WERI-Rb-1 (cell line): ENCODE measurements at places on chromosomes 16 and 17.
A peak's percentile ranks its signal among the peaks of the same experiment; 100 is the strongest.

DNA sequence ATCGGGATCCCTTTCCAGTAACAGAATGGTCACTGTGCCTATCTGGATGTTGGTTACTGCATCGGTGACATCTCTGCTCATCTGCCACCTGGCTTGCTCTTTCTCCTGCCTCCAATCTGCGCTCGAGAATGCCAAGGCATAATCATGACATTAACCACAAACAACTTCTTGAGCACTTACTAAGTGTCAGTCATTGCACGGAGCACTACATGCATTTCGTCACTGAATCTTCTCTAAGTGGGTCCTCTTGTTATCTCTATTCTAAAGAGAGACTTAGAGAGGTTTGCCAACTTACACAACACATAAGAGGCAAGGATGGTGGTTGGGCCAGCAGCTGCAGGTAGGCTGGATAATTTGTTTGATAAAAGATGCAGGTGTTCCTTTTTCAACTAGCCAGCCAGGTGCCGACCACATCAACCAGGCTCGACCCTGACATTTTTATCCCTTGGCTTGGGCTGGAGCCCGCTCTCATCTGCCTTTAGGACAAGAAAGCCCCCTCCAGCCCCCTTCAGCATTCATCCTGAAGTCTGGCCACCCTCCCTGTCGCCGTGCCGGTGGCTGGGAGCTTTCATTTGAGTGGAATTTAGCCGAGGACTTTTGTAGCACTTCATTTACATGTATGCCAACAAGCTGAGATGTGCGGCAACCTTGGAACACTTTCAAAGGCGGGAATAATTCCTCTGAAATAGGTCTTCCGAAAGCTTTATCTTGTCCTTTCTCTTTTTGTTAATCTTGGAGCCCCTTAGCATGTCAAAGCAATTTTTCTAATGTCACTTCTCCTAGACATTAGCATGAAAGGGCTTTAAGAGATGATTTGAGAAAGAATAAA is 89.3 kb upstream of the NKD1 start:
- DNase-seq: no peak

- DNase-seq: no peak
These were observed 241.5 kb upstream of the NLRP1 start for GRCh38 chr17:5825717-5826330.

- DNase-seq: no peak
These were observed 50.9 kb downstream of the HELZ start for GRCh38 chr17:67194134-67194533.

- DNase-seq: no peak
These were observed 105.9 kb upstream of the FAM20A start for GRCh38 chr17:68707031-68707430.

DNA sequence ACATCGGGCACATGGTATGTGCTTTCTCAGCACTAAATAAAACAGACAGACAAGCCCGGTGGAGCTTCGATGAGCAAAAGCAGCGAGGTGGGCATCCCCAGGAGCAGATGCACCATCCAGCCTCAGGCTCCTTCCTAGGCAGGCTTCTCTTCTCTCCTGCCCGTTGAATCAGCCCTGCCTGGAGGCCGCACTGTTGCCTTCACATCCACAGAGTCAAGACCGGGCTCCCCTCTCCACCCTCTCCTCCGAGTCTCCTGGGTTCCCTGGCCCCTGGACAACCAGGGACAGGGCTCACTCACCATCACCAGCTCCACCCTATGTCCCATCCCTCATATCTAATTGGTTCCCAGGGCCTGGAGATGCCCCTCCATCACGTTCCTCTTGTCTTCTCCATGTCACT is 79.7 kb upstream of the RCVRN start:
- DNase-seq: no peak

- peak; percentile 84 for DNase-seq
These were observed 850 bp upstream of the PNMT start for GRCh38 chr17:39667262-39667944.

DNA sequence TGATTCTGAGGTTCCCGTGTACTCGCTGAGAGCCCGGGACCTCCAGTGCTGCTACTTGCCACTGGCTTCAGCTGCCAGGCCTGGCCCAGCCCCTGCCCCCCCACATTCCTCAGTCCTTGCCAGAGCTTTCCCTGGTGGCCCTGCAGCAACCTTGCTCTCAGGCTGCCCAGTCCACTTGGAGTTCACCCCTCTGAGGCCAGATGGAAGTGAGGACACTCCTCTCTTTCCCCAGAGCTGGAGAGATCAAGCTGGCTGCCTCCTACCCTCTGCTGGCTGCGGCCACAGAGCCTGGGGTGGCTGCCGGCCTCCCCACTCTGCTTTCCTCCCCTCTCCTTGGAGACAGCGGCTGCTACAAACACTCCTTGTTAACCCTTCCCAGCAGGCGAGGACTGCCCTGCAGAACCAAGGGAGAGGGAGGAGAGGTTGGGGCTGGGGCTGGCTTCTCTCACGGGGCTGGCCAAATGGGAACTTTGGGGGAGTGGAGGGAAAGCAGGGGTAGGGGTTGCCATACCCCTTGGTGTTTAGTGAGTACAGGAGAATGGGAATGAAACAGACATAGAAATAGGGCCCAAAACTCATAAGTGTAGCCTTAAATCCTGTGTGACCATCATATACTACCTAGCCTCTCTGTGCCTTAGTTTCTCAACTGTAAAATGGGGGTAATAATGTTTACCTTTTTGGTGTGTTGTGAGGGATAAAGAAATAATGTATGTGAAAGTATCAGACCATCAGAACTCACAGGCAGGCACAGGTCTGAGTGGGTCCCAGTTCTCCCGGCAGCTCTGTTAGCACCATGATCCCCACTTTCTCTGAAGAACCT is at the start of gene GAS2L2:
GAS2L2 (minus strand) TSS at position 295 of the 820 bp plus-strand sequence. CDS start 389 bp downstream, outside the sequence.
- DNase-seq: no peak

- DNase-seq: no peak
These were observed 59.7 kb downstream of the IL21R start for GRCh38 chr16:27461483-27462171.

- DNase-seq: no peak
These were observed 28.1 kb upstream of the SIAH1 start for GRCh38 chr16:48413272-48413671.

DNA sequence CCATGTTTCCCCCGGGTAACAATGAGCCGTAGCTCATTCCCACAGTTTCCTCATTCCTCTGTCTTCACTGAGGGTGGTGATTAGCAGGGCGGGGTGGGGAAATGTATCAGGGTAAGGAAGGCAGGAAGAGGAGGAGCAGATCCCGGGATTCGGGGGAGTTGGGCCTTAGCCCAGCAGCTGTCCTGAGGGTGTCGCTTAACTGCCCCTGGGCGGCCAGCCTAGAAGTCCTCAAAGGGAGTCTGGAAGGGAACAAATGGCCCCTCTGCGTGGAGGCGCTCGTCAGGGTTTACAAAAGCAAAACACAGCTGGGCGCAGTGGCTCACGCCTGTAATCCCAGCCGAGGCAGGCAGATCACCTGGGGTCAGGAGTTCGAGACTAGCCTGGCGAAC is 14.3 kb downstream of the MLYCD start:
- no peak for DNase-seq

DNA sequence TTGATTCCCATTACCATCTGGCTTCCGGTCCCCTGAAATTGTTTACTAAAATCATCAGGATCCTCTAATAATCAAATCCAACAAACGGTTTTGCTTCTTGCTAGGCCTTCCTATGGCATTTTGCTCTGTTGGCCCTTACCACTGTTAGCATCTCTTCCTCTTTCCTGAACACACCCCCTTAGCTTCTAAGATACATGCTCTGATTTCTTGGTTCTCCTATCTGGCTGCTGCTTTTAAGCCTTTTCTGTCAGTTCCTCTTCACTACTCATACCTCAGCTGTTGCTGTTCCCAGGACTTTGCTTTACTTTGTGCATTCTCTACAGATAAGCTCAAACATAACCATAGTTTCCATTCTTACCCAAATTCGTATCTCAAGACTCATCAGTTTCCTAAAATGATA is 11.4 kb downstream of the CAPNS2 start:
- no peak for DNase-seq

DNA sequence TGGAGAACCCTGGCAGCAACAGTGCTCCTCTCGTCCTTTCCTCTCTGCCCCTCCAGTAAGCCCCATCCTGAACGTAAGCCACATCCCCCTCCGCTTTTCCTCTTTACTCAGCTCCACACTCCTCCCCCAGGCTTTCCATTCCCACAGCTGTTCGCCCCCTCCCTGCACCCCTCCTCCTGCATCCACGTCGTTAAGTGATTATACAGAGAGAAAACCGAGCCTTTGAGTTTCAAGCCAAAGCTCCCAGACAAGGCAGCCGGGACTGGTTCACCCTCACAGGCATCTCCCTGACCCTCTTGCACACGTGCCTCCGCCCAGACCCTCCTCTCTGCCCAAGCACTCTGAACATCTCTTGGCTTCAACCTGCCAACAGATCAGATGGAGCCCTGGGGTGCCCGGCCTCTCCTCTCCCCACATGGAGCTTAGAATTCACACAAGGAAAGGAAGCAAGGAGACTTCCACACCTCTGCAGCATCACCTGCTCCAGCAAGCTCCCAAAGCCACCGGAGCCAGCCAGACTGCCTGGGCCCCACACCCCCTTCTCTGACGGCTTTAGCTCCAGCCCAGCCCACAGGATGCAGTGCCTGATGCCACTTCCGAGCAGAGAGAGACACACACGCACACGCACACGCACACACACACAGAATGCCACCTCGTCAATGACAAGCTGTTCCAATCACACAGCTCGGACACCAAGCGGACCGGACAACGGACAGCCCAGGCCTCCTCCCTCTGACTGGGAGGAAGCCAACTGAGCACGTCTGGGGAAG is 99.9 kb upstream of the CCL2 start:
- peak; percentile 58 for DNase-seq

- no peak for DNase-seq
These were observed 93.1 kb downstream of the VAT1L start for GRCh38 chr16:77881355-77882030.

GRCh38 chr17:42832213-42832933 is 824 bp upstream of the PSME3 start:
- no peak for DNase-seq

DNA sequence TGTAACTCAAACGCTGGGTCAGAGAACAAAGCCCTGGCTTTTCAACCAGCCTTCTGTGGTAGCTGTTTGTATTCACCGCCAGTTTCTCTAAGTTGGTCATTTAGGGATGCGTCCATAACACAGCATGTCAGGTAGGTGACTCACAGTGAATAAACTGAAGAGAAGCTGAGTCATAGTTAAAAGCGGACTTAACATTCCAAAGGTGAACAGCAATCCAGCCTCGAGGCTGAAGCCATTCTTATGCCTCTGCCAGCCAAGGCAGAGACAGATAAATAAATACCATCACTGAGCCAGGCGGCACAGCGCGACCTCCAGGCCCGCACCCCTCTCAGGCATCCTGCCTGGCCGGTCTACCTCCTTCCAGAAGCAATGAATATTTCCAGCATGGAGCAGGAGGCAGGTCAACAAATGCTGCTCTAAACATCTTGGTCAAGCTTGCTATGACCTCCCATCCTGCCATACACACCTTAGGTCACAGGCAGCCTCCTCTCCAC is 12.4 kb upstream of the CACNG4 start:
- no peak for DNase-seq

DNA sequence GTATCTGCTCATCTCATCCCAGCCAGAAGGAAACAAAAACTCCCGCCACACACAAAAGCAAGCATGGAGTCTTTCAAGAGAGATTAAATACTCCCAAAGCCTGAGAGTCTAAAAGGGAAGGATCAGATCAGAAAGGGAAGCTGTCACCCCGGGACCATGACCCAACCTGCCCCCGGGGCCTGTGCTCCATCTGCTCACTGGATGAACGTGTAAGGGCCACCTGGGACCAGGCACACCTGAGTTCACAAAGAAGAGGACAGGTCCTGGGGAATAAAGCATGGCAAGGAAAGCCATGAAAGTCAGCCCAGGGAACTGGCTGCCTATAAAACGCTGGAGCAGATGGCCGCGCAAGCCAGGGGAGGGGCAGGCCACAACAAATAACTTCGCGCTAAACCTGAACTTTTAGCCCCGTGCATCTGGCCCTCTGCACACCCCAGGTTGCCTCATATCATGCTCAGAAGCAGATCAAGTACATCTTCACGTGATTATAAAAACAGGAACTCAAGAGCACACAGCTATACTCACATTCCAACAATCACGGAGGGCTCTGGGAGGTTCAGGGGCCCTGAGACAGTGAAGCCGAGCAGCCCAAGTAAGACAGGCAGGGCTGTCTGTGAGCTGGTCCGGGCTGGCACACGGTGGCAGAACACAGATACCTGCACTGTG is 3.4 kb downstream of the TMEM11 start:
- DNase-seq: peak; percentile 91

- DNase-seq: no peak
These were observed 66.4 kb upstream of the PLCG2 start for GRCh38 chr16:81712681-81713080.

- DNase-seq: no peak
These were observed 1056.3 kb downstream of the CDH11 start for GRCh38 chr16:64065523-64065922.

DNA sequence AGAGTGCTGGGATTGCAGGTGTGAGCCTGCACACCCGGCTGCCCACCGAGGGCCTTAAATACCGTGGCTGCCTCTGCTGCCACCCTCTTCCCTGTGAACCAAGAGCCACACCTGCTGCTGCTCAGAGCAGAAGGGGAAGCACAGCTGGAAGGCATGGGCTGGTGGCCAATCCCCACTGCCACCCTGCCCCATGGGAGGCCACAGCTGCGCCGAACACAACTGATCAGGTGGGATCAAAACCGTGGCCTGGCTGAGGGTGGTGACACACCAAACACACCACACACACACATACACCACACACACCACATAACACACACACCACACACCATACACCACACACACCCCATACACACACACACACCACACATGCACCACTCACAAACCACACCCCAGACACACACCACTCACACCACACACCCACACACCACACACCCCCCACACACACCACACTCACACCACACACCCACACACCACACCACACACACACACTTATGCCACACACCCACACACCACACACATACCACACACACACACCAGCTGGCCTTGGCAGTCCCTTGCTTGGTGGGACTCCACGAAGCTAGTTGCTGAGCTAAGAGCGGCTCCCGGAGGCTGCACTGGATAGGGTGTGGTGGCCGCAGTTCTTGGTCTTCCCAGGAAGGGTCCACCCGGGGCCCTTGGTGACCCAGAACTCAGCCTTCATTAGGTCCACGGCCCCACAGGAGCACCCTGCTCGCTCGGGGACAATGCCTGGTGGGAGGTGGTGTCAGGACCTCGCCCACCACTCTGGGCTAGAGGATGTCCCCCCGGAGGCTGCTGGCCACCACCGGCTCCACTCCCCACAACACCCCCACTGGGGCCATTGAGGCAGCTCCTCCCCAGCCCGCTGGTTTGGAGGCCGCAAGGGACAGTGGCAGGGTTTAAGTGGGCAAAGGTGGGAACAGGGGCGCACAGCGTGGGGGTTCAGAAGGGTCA is 14.9 kb downstream of the CEP131 start:
- no peak for DNase-seq

DNA sequence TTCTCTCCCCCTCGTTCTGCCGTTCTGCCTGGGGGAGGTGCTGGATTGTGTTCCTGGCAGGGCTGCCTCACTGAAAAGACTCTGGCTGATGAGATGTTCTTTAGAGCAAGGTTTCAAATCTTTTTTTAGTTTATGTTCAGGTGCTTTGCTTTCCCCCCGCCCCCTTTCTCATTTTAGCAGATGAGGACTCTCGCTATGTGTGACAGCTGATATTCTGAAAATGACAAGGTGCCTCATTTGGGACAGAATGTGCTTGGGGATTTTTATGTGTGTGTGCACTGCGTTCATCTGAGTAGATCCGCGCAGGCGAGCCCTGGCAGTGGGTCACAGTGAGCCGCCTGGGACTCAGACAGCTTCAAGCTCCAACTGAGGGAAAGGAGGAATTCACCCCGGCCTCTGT is 205.9 kb downstream of the HS3ST4 start:
- DNase-seq: no peak

- DNase-seq: no peak
These were observed 37.4 kb downstream of the SOCS1 start for GRCh38 chr16:11218604-11218962.
